ENCODE measurements at places on chromosomes 12 and 14.

- DNase-seq = no peak
These were observed 33.9 kb upstream of the LDHB start for GRCh38 chr12:21691515-21691914.

GRCh38 chr14:22482085-22482694, 106.8 kb downstream of the DAD1 start:
- DNase-seq = no peak

DNA sequence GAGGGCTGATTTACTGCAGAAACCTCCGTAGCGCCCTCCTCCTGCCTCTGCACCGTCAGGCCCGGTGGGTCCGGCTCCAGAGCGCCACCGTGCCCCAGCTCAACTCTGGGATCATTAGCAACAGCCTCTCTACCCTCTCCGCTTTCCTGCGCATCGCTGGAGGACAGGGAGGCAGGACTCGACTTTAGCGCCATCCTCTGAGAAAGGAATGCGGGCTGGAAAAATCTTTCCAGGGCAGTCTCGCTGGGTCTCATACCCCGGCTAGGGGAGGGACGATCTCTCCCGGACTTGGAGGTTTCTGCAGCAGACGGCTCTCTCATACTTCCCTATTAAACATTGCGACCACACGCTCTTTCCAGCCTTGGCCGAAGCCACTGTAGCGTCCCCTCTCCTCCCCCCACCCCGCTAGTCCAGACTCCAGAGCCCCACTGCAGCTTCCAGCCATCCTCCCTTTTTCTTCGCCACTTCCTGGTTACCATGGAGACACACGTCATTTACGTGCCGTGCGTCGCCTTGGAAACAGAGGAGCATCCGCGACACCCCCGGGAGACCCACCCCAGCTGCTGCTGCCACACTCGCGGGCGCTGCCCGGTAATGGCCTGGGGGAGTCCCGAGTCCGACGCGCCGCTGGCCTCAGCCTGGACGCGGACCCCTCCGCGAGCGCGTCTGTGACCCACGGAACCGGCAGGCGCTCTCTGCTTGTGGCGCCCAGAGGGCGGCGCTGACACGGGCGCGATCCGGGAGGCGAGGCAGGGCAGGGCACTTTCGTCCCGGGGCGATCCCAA, at the start of gene CCDC184:
CCDC184 (plus strand) TSS at position 554 of the 785 bp plus-strand sequence. CDS start 479 bp downstream, outside the sequence.
- DNase-seq = peak; percentile 74

DNA sequence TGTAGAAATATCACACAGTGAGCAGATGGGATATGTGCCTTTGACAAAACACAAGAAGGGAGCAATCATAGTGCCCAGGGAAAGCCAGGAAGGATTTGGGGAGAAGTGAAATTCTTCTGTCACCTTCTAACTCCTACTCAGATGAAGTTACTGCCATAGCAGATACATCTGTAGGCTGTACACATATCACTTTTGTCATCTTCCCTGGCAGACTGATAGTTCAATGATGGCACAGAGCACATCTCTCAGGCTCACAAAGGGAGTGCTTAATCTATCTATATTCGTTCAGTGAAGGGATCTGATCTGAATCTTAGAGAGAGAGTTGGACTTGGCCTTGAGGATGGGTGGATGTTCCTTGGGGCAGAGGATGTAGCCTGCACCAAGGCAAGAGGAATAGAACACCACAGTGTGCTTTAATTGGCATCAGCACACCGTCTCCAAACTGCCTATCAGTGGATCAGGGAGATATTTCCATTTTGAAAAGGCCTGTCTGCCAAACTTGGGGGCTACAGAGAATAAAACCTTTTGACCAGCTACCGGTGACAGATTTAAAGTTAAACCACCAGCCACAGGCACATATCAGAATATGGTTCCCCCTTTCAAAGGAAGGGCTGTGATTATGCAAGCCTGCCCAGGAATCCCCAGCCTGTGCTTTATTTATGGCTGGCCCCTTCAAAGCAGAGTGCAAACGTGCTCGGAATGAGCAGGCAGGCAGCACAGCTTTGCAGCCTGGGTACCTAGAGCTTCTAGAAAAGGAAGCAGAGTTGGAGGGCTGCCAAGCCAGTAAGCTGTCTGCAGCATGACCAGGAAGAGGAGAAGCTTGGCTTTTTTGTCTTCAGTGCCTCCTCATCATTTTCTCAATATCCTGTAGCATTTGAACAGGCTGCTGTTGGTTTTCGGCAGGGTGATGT, 165.5 kb upstream of the DYRK2 start:
- peak; percentile 68 for DNase-seq

GRCh38 chr14:50113381-50114035, 2.9 kb downstream of the VCPKMT start:
- no peak for DNase-seq

- no peak for DNase-seq
These were observed 126.1 kb upstream of the TSPAN8 start for GRCh38 chr12:71283883-71284282.

- DNase-seq = no peak
These were observed 131.1 kb upstream of the VRK1 start for GRCh38 chr14:96666088-96666487.

DNA sequence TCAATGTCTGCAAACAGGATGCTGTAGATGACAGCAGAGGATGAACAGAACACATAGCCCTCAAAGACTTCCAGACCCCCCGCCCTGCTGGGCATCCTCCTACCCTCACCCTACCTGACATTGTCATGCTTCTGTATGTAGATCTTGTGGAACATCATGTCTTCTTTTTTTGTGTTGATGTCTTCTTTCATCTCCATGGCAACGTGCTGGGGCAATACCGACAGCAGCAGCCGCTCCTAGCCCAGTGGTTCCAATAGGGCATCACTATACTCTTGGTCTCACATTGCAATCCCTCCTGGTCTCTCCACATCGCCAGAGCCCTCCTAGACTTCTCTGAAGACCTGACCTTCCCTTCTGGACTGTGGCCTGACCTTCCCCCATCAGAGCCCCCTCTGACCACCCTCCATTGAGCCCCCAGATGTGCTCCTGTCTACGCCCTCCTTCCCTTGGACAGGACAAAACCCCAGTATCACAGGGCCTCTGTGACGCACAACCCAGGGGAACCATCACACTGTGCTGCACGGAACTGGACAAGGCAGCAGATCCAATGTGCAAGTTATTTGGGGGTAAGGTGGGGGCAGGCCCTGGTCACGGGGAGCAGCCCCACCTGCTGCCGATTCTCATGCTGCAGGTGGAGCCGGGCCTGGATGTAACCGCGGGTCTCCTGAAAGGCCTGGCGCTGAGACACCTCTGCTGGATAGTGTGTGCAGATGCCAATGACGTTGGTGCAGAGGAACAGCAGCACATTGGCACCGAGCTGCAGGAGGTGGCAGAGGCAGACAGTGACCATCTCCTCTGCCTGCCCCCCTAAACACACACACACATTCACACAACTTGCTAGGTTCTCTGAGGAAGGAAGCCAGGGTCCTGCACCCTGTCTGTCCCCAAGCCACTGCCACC, 11.1 kb downstream of the ADCY6 start:
- no peak for DNase-seq

DNA sequence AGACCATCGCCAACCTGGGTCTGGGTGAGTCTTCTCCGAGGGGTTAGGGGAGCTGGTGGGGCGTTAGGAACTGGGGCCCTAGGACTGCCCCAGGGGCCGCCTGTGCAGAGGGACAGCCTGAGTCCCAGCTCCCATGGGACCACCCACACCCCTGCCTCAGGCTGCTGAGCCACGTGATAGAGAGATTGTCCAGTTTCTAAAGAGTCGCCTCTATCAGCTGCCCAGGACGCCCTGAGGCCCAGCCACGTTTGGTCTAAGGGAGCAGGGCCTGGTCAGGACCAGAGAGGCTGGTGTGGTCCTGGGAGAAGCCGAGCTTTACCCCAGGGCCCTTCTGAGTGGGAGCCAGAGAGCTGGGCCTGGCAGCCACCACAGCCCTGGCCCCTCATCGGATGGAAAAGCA, 107.1 kb downstream of the LGMN start:
- DNase-seq = peak; percentile 21

- no peak for DNase-seq
These were observed 32.1 kb upstream of the PWP1 start for GRCh38 chr12:107653519-107653918.

DNA sequence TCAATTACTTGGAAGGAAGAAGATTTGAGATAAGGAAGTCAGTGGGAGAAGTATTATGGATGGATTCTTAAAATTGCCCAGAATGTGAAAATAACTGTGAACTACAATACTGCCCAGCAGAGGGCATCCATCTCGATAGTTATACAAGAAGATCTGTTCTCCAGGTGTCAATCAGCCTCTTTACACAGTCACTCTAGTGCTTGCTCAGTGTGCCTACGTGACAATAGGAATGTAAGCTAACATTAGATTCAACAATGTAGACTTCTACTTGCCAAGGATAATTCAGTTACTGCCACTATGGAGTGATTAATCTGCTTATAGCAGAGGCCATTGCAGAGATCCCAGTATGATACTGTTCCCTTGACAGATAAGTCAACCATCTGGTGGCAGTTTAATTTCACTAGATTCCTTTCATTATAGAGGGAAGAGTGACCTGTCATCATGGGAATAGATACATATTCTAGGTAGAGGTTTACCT, 10.6 kb upstream of the MAP4K5 start:
- peak; percentile 42 for DNase-seq

DNA sequence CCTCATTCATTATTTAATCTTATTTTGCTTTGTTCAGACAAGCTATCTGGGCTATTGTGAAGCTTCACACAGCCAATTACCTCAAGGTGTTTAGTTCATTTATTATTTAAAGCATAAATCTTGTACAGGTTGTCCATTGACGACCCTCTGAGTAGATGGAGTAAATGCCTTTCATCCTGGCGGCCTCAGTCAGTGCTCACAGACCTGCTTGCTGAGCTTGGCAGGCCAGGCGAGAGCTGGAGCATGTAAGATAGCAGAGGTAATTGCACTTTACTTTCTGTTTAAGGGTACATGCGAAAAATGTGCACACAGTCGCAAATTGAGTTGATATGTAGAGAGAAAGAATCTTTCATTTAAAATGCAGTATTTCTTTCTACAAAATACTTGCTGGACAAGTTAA, 224.4 kb downstream of the NPAS3 start:
- DNase-seq = no peak

DNA sequence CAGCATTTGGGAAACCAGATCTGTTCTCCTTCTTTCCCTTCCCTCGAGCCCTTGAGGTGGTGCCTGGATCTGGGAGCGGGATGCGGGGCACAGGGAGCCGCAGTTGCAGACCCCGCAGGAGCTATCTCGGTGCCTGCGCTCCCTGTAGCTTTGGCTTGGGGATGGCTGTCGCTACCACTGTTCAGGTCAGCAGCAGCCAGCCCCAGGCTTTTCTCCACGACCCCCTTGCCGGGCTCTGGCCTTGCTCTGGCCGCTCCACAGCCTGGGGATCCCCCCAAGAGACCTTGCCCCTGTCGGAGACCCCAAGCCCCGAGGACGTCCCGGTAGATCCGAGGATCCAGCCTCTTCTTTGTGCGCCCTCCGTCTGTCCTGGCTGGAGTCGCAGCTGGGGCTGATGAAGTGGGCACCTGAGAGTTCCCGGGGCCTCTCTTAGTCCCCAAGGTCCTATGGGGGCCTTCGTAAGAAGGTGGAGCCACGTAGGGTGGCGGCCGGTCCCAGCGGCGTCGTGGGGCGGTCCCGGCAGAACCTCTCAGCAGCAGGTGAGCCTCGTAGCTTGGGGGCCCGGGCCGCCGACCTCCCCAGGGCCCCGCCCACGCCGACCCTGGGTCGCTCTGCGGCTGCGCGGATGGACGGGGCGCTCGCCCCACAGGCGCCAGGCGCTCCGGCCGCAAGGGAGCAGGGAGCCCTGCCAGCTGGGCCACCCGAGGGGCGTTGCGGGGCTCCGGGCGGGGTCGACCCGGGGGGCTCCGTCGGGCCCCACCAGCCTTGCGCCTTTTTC, 1.3 kb downstream of the DDN start:
- DNase-seq = no peak

GRCh38 chr12:108447168-108447832, 67.8 kb upstream of the FICD start:
- DNase-seq = no peak

GRCh38 chr12:128830505-128830893, 6.7 kb upstream of the SLC15A4 start:
- no peak for DNase-seq

Measured in dorsolateral prefrontal cortex (tissue), 122 donors.